ENCODE measurements at places on chromosomes 3 and 15.

DNA sequence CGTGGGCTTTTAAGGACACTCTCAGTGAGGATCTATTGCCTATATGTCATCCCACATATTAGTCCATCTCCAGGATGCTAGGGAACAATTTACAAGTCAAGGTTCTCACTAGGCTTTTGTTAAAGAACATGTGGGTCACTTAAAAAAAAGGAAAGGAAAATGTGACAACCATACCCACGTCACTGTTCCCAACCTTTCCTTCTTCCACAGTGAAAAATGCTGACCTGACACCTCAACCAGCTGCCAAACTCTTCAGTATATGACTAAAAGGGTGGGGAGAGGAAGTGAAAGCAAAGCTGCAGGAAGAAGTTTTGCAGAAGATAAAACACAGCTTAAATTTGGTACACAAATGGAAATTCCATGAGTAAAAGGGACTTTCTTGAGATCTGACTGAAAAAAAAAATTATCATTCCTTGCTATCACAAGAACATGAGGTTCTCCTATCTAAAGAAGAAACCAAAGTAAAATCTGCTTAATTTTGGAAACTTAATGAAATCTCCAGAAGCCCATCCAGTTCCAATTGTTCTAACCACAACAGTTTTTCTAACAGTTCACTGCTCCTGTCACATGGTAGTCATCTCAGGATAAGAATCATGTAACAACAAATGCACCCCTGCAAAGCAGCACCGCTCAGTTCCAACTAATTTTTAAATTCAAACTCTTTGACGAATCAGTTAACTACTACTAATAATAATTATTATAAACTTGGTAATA, 117.0 kb upstream of the TSPAN3 start:
- DNase-seq = no peak

DNA sequence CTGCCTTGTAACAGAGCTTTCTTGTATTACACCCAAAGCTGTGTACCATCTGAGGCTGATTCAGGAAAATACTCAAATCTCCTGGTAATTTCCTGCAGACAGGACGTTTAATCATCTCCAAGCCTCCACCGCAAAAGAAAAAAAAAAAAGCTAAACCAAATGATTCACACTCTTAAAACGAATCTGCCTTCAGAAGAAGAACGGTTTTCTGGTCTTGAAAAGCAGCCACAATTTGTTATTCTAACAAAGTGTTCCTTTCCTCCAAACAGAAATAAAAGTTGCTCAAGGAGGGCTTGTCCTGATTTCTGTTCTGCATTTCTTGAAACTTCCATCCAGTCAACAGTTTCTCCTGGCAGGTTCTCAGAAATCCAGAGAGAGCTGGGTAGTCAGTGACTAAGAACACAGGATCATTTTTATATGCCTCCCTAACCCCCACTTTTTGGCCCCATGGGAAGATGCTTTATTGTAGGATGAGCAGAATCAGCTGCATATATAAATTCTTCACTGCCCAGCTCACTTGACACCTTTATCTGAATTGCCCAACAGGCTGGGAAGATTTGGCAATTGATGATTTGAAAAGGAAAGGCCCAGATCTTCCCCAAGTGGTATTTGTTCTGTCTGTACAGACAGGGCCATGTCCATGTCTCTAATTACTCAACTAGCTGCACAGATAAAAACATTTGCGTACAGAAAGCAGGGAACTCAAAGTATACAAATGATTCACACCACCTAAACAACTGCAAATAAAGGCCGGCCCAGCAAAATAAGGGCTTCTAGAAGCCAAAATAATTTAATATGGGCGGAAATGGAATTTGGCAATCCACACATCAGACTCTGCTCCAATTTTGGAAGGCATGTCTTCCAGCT, 41.0 kb upstream of the PRICKLE2 start:
- DNase-seq = no peak

DNA sequence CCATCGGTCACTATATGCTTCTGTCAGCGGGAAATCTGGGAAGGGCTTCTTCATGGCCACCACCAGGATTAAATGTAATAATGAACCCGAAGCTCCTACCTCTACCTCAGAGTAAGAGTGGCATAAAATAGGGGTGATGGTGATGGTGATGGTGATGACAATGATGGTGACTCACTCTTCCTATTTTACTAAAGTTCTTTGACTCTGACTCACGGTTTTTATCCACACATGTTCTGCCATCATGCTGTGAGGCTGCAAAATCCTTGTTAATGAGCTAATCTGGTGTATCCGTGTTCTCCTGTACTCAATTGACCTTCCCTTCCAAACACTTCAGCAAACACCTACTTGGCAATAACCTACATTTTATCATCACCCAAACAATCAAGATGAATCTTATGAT, 18.3 kb upstream of the FOXP1 start:
- DNase-seq = no peak

GRCh38 chr3:71392251-71392650, 191.3 kb downstream of the FOXP1 start:
- DNase-seq = no peak

- peak; percentile 26 for DNase-seq
Observed at GRCh38 chr3:51539291-51539941, 897 bp downstream of the RAD54L2 start.

- no peak for DNase-seq
Observed at GRCh38 chr3:125011941-125012340, 43.9 kb downstream of the HEG1 start.

GRCh38 chr3:5806192-5806591, 618.7 kb downstream of the EDEM1 start:
- peak; percentile 15 for DNase-seq

GRCh38 chr3:194250098-194251002, 100.8 kb downstream of the CPN2 start:
- DNase-seq = peak; percentile 57

DNA sequence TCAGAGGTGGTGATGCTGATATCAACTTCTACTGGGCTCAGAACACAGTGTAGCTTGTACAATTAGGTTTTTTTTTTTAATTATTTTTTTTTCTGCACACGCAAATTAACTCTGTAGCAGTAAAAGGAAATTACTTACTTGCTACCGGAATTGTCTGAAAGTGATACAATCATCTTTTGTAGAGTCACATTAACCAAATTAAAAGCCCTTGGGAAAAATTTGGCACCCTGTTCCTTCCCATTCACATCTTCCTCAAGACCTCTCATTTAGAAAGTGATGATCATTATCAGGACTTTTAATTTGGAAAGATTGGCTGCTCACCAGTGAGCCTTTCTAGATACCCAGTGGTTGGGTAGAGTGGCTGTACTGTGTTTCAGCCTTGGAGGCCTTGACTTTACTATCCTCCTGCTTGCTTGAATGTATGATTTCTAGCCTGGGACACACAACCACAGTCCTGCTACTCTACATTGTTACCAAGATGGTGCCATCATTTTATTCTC, 158.3 kb downstream of the ECT2 start:
- no peak for DNase-seq

GRCh38 chr15:69104050-69104750, 56.2 kb upstream of the GLCE start:
- DNase-seq = no peak

GRCh38 chr3:122074621-122075265, 19.6 kb downstream of the CD86 start:
- DNase-seq = no peak

GRCh38 chr3:47003056-47003410, 23.6 kb downstream of the NBEAL2 start:
- no peak for DNase-seq

- no peak for DNase-seq
Observed at GRCh38 chr3:136270179-136270578, 20.0 kb downstream of the PCCB start.

- peak; percentile 18 for DNase-seq
Observed at GRCh38 chr15:88467935-88468528, 524 bp downstream of the MRPS11 start.

DNA sequence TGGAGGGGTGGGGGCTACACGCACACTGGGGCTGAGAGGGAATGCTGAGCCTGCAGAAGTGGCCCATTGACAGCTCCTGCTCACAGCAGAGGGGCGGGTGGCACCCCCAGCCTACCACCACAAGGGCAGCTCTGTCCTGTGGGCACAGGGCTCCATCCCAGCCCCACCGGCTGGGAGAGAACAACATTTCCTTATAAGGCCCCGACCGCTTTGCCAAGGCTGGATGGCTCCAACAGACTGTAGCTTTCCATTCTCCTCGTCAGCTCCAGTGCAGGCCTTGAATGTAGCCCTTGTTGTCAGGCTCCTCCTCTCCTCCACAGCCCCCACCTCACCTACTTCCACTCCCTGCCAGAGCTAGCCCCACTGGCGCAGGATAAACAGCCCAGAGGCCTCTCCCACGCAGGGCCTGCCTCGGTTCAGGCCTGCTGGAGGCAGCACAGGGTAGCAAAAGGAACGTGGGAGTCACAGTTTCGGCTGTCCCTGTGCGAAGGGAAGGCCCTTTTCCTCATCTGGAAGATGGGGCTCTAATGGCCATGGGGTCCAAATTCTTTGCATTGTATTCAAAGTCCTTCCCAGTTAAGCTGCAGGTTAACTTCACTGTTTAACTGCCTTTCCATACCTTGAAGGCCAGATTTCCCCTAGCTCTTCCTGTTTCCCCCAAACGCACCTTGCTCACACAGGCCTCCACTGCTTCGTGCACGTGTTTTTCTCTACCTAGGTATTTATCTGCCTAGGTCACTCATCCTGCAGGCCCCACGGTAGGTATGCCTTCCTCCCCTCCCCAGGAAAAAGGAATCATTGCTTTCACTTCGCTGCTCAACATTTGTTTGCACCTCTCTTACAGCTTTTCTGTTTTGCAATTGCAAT, 101.6 kb upstream of the LPP start:
- peak; percentile 62 for DNase-seq

DNA sequence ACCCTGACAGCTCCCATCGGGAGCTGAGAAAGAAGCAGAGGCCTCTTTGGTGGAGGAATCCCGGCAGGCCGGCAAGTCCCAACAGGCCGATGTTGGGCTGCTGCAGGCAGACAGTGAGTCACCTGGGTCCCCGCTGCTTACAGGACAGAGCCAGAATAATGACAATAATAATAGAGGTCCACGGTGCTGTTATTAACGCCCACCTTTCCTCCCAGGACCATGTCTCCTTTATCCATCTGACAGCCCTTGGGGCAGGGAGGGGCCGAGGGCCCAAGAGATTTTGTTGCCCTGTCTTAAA, 29.3 kb upstream of the MAGEF1 start:
- no peak for DNase-seq

- DNase-seq = no peak
Observed at GRCh38 chr15:44300572-44300971, 12.1 kb downstream of the GOLM2 start.

GRCh38 chr3:151560738-151561137, 99.9 kb upstream of the IGSF10 start:
- DNase-seq = no peak

DNA sequence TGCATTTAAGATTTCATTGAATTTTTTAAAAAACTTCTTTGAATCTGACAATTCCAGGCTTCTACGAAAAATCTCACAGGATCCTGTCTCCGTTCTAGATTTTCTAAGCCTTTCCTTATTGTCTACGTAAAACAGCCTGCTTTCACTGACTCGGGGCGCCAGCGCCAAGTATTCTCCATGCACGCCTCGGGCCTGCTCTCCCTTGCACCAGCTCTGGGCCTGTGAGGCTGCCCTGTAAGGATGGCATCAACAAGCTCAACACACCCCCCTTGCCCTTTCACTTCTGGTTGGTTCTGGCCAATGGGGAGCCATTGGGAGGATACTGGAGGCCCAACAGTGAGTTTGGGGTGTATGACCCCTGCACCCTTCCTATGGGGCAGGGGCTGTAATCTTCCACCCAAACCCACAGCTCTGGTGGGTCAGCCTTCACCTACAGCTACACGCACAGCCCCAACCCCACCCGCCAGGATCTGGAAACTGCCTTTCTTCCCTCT, 47.8 kb downstream of the SLC41A3 start:
- DNase-seq = no peak

GRCh38 chr15:60135961-60136360, 131.8 kb downstream of the FOXB1 start:
- no peak for DNase-seq

- no peak for DNase-seq
Observed at GRCh38 chr15:74391582-74392450, 24.4 kb upstream of the CYP11A1 start.

DNA sequence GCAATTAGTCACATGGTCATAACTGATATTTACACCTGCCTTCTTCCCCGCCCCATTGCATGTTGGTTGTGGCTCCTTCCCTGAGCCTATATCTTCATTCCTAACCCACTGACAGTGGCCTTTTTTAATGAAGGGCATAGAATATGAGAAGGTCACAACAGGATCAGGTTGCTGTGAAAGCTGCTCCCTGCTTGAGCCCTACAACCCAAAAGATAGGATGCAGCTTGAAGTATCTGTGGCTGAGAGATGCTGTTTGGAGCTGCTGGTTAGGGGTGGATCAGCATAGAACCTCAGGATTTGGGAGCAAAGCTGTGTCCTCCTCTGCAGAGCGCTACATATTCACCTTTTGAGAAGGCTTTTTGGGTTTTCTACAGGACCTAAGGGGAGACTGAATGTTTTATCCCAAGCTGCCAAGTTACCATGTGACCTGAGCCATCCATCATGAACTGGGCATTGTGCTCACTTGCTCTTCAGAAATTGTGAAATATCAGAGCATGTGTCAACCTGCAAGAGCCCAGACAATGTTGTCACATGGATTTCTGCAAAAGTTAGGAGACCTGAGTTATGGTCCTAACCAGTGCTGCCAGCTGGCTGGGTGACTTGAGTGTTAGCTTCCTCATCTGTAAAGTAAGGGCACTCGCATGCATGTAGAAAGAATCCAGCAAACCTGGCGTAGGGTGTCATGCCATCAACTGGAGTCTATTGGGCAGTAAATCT, 49.8 kb upstream of the ARL8B start:
- DNase-seq = no peak

DNA sequence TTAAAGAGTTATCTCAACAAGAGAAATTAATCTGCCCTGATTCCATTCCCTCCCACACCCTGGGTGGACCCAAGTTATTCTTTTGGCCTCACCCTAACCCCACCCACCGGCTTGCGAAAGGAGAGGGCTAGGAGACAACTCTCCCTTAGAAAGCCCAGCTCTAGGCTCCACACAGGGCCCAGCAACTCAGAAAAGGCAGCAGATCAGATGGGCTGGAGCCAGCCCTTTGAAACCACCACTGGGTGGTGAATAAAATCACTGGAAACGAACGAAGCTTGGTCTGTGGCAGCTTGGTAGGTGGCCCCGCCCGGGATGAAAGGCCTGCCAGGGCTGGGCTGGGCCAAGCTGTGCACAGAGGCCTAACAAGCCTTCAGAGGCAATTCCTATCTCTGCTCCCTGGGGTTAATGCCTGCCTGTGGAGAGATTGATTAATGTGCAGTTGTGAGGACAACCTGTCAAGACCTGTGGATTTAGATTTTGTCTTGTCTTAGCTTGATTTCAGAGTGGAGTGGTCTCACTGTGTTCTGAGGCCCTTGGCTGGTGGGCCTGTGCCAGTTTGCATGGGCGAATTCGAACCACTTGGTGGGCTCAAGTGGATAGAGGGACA, 38.8 kb downstream of the BHLHE40 start:
- DNase-seq = no peak

DNA sequence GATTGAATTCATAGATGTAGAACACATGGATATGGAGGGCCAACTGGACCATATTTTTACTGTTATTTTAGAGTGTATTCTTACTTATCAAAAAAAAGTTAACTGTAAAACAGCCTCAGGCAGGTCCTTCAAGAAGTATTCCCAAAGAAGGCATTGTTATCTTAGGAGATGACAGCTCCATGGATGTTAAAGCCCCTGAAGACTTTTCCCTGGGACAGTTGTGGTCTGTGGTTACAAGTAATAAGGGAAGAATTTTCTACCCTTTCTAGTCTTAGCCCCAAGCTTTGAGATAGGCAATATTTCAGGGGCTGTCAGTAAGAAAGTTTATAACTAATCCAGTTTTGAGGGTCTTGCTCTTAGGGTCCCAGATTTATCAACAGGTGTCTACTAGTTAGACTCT, 62.5 kb downstream of the LRRC49 start:
- no peak for DNase-seq

- DNase-seq = peak; percentile 57
Observed at GRCh38 chr3:184377882-184378445, at the start of gene THPO. THPO (minus strand) TSS chr3:184378207; CDS start chr3:184376259, 1,948 bp downstream.

Measured in nephron progenitor cell (in vitro differentiated cells).